Activated naive CD4-positive, alpha-beta T cell treated with anti-CD3 and anti-CD28 coated beads for 36 hours (primary cell): ENCODE measurements at places on chromosomes 7 and 10. TPM values are rescaled to one million over a fixed set of nuclear protein-coding genes. Genes with fewer than 3 reads are reported as not detected.

DNA sequence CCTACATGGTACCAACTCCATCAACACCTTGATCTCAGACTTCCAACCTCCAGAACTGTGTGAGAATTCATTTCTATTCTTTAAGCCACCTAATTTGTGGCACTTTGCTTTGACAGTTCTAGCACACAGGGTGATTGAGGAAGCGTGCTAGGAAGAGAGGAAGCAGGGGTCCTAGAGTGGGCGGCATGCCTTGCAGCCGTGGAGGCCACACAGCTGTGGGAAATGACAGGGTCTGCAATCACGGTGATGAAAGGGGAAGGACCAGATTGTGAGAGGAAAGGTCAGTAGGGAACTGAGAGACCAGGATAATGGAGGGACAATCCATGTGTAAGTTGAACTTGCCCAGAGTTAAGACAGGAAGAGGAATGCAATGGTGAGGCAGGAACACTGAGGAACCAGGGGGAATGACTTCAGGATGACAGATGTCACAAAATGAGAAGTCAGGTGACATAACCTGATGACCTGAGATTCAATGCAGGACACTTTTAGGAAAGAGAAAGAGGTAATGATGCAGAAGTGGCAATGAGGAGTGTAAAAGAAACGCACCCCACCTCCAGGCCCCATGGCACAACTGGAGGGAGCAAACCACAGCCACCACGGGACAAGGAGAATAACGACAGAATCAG lies 87.3 kb upstream of the PIK3CG start:
- peaks cover 10% of the 10 kb centered on the region for H3K4me1 ChIP-seq
- no peaks in the 10 kb centered on the region for H3K27me3 ChIP-seq
- no peak for DNase-seq
- H3K27ac ChIP-seq: no peak overlapping the region

DNA sequence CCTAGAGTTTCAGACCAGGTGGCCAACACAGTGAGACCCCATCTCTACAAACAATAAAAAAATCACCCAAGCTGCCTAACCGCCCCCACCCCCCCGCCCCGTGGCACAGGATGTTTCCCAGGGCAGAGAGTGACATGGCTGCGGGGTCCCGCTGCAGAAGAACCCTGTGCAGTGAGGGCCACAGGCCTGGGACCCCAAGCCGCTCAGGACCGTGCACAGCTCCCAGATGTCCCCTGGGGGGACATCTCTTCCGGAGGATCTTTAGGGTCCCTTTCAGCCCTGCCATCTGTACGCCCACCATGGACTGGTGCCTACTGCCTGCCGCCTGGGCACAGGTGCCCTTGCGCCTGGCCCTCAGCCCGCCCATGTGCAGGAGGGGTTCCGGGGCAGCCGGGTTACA lies 373.6 kb downstream of the DNAJB6 start:
- H3K4me3 ChIP-seq: no peak overlapping the region
- H3K27me3 ChIP-seq: peaks cover 11% of the 10 kb centered on the region
- no peak overlapping the region for H3K27ac ChIP-seq
- no peaks in the 10 kb centered on the region for H3K4me1 ChIP-seq
- H3K36me3 ChIP-seq: no peaks in the 10 kb centered on the region

DNA sequence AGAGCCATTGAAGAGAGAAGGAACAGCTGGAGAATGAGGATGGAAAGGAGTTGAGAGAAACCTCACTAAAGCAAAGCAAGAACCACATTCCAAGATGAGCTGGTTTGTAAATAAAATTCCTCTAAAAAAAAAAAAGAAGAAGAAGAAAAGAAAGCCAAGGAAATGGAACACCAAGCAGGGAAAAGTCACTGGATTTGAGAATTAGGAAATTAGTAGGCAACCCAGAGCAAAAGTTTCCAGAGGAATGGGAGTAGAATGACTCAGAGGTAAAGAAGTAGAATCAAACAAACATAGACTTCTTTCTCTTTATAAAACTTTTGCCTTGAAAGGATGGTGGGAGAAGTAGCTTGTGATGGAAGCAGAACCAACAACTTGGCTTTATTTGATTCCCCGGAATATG lies 3.9 kb downstream of the CH25H start:
- H3K4me1 ChIP-seq: peaks cover 7% of the 10 kb centered on the region
- peaks cover 13% of the 10 kb centered on the region for H3K27me3 ChIP-seq
- H3K27ac ChIP-seq: no peak overlapping the region
- no peaks in the 10 kb centered on the region for H3K36me3 ChIP-seq
- H3K4me3 ChIP-seq: no peak overlapping the region

DNA sequence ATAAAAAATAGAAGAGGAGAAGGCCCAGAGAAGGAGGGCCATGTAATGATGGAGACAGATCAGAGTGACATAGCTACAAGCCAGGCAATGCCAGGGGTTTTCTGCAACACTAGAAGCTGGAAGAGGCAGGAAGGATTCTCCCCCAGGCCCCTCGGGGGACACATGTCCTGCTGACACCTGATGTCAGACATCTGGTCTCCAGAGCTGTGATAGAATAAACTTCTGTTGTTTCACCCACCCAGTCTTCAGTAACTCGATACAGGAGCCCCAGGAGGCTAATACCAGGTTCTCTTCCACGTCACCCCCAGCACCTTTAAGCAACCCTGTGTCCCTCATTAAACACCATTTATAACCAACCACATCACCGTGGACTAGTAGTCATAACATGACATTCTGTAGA lies 94.9 kb downstream of the TMEM130 start:
- no peaks in the 10 kb centered on the region for H3K36me3 ChIP-seq
- no peak overlapping the region for H3K4me3 ChIP-seq
- H3K27me3 ChIP-seq: peaks cover 2% of the 10 kb centered on the region
- H3K27ac ChIP-seq: no peak overlapping the region
- H3K4me1 ChIP-seq: no peaks in the 10 kb centered on the region
- DNase-seq: no peak

DNA sequence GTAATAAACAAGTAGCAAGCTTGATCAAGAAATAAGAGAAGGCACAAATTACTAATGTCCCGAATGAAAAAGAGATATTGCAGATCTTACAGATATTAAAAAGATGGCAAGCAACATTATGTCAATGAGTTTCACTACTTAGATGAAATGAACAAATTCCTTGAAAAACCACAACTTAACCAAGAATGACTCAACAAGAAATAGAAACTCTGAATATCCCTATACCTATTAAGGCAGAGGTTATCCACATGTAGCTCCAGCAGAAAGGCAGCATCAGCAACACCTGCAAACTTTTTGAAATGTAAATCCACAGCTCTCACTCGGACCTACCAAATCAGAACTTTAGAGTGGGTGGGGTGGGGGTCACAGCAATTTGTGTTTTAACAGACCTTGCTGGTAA lies 33.6 kb downstream of the PDE1C start:
- H3K36me3 ChIP-seq: no peaks in the 10 kb centered on the region
- no peak overlapping the region for H3K27ac ChIP-seq
- DNase-seq: no peak

- peak overlapping the region; percentile 91 for H3K27ac ChIP-seq
- H3K4me1 ChIP-seq: peaks cover 51% of the 10 kb centered on the region
- DNase-seq: peak; percentile 79
- no peaks in the 10 kb centered on the region for H3K27me3 ChIP-seq
These were observed 97.5 kb downstream of the PFKFB3 start for GRCh38 chr10:6300106-6300783.

GRCh38 chr10:7133278-7133677 lies 277.6 kb downstream of the SFMBT2 start:
- no peaks in the 10 kb centered on the region for H3K36me3 ChIP-seq
- no peak overlapping the region for H3K4me3 ChIP-seq
- no peak for DNase-seq
- no peaks in the 10 kb centered on the region for H3K27me3 ChIP-seq

GRCh38 chr7:37201876-37202198 lies 246.8 kb downstream of the ELMO1 start:
- H3K4me3 ChIP-seq: no peak overlapping the region
- DNase-seq: no peak
- no peaks in the 10 kb centered on the region for H3K27me3 ChIP-seq
- peaks cover 4% of the 10 kb centered on the region for H3K4me1 ChIP-seq
- no peak overlapping the region for H3K27ac ChIP-seq

DNA sequence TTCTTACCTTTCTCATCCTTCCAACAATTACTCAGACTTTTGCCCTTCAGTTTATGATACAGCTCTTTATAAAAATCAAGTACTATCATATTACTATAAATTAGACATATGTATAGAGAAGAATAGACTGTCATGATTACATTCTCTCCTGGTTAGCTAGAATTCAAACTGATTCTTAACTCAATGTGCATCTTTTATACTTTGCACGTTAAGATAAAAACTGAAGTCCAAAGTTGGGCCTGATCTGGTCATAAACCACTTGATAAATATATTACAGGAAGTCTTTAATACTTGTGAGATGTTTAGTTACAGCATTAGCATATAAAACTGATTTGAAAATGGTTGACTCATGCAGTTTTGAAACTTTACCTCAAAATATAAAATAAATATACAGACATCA lies 2.6 kb downstream of the AGR3 start:
- H3K4me3 ChIP-seq: no peak overlapping the region
- H3K4me1 ChIP-seq: no peaks in the 10 kb centered on the region
- H3K27ac ChIP-seq: no peak overlapping the region
- no peaks in the 10 kb centered on the region for H3K27me3 ChIP-seq
- no peaks in the 10 kb centered on the region for H3K36me3 ChIP-seq
- no peak for DNase-seq

DNA sequence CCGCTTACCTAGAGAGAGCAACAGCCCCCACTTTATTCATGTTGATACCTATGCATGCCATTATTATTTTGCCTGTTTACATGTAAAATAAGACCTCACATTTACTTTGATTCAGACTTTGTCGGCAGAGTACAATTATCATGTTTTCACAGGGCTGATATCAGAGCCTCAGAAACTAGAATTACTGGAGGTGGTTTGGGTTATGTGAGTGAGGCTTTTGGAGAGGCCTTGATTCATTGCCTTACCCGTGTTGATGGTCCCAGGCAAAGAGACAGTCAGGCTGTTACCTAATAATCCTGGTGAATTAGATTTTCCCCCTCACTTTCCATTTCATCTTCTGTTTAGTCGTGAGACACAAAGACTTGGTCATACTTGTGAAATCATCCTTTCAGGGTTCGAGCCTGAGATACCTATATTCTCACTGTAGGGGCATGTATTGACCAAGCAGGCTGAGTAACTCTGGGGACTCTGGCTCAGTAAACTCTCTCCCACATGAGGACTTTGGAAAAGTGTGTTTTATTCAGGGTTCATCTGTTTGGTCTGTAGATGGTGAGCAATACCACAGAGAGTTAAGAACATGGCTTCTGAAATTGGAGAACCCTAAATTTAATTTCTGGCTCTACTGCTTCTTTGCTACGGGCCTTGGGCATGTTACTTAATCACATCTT lies 150.9 kb downstream of the CELF2 start:
- H3K36me3 ChIP-seq: peaks cover 20% of the 10 kb centered on the region
- no peaks in the 10 kb centered on the region for H3K27me3 ChIP-seq
- no peak for DNase-seq
- peaks cover 15% of the 10 kb centered on the region for H3K4me1 ChIP-seq

DNA sequence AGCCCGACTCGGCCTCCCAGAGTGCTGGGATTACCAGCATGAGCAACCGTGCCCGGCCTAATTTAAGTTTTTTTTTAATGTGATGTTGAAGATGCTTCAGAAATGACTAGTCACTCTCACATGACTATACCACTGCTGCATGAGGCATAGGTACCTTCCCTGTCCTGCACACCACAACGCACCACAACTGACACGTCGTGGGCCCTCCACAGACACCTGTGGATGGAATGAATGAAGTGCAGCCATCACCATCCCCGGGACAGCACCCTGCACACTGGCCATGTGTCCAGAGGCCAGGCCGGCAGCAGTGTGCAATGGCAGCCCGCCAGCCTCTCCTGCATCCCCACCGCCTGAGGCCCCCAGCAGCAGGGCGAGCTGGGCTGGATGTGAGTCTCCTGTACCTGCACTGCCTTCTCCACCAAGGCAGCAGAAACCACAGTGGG lies 55.1 kb downstream of the VOPP1 start:
- peak overlapping the region; percentile 77 for H3K27ac ChIP-seq
- no peak overlapping the region for H3K4me3 ChIP-seq
- no peaks in the 10 kb centered on the region for H3K27me3 ChIP-seq
- H3K36me3 ChIP-seq: peaks cover 47% of the 10 kb centered on the region

DNA sequence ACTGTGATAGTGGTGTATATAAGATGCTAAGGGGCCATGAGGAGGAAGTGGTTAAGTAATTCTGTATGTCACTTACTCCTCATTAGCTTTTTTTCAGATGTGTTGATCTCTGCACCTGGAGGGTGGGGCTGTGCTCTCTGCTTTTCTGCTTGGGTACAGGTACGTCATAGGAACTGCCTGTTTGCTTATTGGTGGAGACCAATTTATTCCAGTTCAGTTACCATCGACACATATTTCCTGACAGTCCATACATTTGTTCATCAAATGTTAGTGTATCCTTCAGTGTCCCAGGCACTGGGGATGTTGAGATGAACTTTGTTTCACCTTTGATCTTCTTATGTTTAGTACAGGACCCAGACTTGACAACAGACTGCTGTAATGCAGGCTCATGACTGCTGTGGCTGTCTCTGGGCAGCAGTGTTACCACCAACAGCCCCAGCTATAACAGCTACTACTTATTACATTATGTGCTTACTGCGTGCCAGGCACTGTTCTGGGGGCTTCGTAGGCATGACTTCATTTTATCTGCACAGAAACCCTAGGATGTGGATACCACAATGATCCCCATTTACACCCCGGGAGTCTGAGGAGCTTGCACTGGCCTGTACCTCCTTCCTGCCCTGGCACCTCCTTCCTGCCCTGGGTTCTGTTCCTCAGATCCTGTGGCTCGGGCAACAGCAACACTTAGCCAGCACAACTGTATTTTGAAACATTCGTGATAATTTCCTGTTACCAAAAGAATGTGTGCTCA lies 87.4 kb downstream of the BUB3 start:
- H3K4me1 ChIP-seq: peaks cover 26% of the 10 kb centered on the region
- H3K4me3 ChIP-seq: peak overlapping the region; percentile 7
- no peaks in the 10 kb centered on the region for H3K27me3 ChIP-seq

GRCh38 chr7:113799896-113800295 lies 118.9 kb downstream of the PPP1R3A start:
- peaks cover 2% of the 10 kb centered on the region for H3K27me3 ChIP-seq
- no peak overlapping the region for H3K27ac ChIP-seq
- no peaks in the 10 kb centered on the region for H3K36me3 ChIP-seq
- DNase-seq: no peak
- no peaks in the 10 kb centered on the region for H3K4me1 ChIP-seq

- no peaks in the 10 kb centered on the region for H3K27me3 ChIP-seq
- H3K4me3 ChIP-seq: no peak overlapping the region
- no peak for DNase-seq
- H3K4me1 ChIP-seq: peaks cover 1% of the 10 kb centered on the region
- no peaks in the 10 kb centered on the region for H3K36me3 ChIP-seq
- H3K27ac ChIP-seq: no peak overlapping the region
These were observed 176.6 kb downstream of the CTNNA3 start for GRCh38 chr10:67519434-67519833.

GRCh38 chr7:155299535-155300202 lies 2.0 kb downstream of the INSIG1 start:
- H3K27me3 ChIP-seq: no peaks in the 10 kb centered on the region
- peak; percentile 37 for DNase-seq

- peaks cover 35% of the 10 kb centered on the region for H3K4me1 ChIP-seq
- no peaks in the 10 kb centered on the region for H3K27me3 ChIP-seq
- peak overlapping the region; percentile 95 for H3K27ac ChIP-seq
- H3K4me3 ChIP-seq: peak overlapping the region; percentile 100
- peak; percentile 54 for DNase-seq
These were observed 1.4 kb downstream of the NDUFB8 start for GRCh38 chr10:100528123-100528886.

GSDME gene
- 6.8 TPM for total RNA-seq

PTPRZ1 gene
- not detected for total RNA-seq

FRMD4A gene
- 0.69 TPM for total RNA-seq

ATG9B gene
- 2.8 TPM for total RNA-seq

WEE2 gene
- total RNA-seq: not detected

NUTM2A gene
- total RNA-seq: 0.07 TPM

SPDYE11 gene
- total RNA-seq: not detected

OR2A42 gene
- not detected for total RNA-seq

FGF8 gene
- total RNA-seq: not detected

PPP1R9A gene
- total RNA-seq: not detected

VENTX gene
- total RNA-seq: not detected

CHAT gene
- not detected for total RNA-seq
